AG10803 (cell line): ENCODE measurements at places on chromosomes 1 and 21.

GRCh38 chr1:214717351-214717750 lies 114.4 kb downstream of the CENPF start:
- no peak for DNase-seq

- peak; percentile 21 for DNase-seq
These were observed 17.2 kb downstream of the VCAM1 start for GRCh38 chr1:100736746-100737145.

DNA sequence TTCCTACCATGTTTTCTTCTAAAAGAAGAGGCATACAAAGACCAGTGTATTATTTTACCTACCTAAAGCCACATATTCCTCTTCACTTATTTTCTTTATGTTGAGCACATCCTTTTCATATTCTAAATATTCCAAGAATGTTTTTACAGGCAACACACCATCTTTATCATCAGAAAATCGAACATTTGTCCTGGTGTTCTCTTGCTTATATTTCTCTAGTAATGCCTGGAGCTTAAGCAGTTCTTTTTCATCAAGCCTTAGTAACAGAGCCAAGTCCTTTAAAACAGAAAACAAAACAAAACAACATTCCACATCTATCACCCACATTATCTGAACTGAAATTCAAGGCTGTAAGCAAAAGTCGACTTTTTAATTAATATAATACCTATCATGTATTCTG lies 88.7 kb downstream of the IARS2 start:
- no peak for DNase-seq

- DNase-seq, result no peak
These were observed 439.3 kb downstream of the NEGR1 start for GRCh38 chr1:71843012-71843411.

GRCh38 chr21:30333736-30334135 lies 3.8 kb downstream of the KRTAP27-1 start:
- no peak for DNase-seq

DNA sequence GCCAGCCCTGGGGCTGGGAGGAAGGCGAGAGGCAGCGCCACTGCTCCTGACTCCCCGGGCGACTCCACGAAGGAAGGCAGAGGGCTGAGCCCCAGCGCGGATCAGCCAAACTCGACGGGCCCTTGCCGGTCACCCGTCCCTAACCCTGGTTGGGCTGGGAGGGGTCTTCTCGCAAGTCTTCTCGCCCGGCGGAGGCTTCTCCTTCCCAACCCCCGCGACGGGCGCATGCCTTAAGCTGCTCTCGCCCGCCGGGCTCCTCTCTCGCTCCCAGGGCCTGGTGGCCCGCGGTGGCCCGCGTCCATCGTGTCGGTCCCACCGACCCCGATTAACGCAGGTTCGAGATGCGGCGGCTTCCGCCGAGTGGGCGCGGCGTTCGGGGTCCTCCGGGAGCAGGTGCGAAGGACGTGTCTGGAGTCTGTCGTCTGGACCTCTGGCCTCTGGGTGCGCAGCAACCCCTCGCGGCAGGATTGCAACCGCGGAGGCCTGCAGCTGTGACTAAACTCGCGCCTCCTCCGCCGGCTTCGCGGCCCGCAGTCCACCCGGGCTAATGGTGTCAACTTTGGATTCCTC lies 29.0 kb upstream of the PPM1J start:
- DNase-seq, result peak; percentile 47

- DNase-seq, result no peak
These were observed 18.1 kb upstream of the GALNT2 start for GRCh38 chr1:230048922-230049321.

- peak; percentile 54 for DNase-seq
These were observed 108.8 kb downstream of the ITSN1 start for GRCh38 chr21:33751120-33751519.

DNA sequence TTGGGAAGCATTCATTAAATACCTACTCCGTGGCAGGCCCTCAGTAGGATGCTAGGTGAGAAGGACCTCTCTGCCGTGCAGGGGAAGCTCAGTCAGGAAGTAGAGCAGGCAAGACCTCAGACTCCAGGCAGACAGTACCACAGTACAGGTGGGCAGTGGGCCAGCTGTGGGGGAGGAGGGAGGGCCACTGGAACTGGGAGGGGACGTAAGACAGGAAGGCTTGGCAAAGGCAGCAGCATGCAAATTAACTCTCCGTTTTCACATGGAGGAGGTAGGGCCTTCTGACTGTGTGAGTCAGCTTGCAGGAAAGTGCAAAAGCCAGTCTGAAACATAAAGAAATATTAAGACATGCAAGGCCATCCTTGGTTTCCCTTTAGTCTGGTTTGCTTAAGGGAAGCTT lies 157.7 kb downstream of the TRIM33 start:
- DNase-seq, result peak; percentile 65

- DNase-seq, result peak; percentile 60
These were observed 22.0 kb upstream of the BLACAT1 start for GRCh38 chr1:205477759-205478247.

- DNase-seq, result peak; percentile 54
These were observed 26.2 kb downstream of the ZMYND12 start for GRCh38 chr1:42429603-42430002.

GRCh38 chr21:17270229-17270628 lies 242.6 kb upstream of the CXADR start:
- DNase-seq, result peak; percentile 40

- DNase-seq, result peak; percentile 20
These were observed 1.7 kb upstream of the ZNF691 start for GRCh38 chr1:42844592-42845140.

- DNase-seq, result no peak
These were observed 32.9 kb downstream of the RAB4A start for GRCh38 chr1:229303855-229304254.

GRCh38 chr1:201816309-201816854 lies 12.6 kb upstream of the IPO9 start:
- DNase-seq, result no peak

- peak; percentile 68 for DNase-seq
These were observed 57.8 kb downstream of the SIK1 start for GRCh38 chr21:43369124-43369523.

- peak; percentile 4 for DNase-seq
These were observed 1.2 kb downstream of the MAN1A2 start for GRCh38 chr1:117368116-117369108.

GRCh38 chr21:38396325-38396724 lies 102.0 kb downstream of the ERG start:
- no peak for DNase-seq

DNA sequence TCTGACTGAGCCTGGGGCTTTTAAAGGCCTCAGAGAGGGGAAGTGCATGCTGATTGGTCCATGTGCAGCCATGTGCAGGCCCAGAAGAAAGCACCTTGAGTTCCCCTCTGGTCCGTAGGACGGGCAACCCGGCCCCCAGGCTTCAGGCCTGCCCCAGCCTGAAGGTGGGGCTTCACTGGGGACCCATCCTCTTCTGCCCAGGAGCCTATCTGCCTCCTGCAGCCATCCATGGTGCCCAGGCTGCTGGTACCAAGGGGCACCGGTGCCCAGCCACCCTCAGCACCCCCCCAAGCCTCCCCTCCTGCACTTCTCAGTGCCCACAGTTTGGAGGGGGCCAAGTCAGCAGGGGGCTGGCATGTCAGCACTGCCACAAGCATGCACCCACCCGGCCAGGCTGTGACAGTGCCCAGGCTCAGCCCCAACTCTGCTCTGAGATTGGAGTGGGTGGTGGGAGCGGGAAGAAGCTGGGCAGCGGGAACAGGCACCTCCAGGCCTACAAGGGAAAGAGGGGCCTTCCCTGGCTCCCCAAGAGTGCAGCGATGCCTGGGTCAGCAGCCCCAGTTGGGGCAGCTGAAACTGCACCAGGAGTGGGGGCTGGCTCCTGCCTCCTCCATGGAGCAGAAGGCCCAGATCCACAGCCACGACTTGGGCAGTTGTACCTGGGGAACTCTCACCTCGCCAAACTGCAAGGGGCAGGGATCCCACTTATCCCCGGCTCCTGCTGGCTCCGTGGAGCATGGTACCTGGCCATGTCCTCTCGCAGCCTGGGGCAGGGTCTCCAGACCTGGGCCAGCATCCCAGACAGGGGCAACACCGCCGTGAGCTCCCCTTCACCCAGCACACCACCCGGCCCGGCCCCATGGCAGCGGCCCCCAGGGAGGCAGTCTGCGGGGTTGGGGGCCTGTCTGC lies 11.7 kb downstream of the COL6A2 start:
- DNase-seq, result no peak

DNA sequence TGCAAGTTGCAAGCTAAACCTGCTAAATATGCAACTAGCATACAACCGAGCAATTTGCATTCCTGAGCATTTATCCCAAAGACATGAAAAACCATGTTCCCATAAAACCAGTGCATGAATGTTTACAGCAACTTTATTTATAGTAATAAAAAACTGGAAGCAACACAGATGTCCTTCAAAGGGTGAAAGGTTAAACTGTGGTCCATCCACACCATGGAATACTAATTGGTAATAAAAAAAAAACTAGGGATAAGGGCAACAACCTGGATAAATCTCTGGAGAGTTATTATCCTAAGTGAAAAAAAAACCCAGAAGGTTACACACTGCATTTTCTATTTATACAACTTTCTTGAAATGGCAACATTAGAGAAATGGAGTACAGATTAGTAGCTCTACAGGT lies 474.1 kb downstream of the SMYD3 start:
- no peak for DNase-seq

- DNase-seq, result peak; percentile 85
These were observed 650.0 kb downstream of the SMYD3 start for GRCh38 chr1:245856944-245857531.

DNA sequence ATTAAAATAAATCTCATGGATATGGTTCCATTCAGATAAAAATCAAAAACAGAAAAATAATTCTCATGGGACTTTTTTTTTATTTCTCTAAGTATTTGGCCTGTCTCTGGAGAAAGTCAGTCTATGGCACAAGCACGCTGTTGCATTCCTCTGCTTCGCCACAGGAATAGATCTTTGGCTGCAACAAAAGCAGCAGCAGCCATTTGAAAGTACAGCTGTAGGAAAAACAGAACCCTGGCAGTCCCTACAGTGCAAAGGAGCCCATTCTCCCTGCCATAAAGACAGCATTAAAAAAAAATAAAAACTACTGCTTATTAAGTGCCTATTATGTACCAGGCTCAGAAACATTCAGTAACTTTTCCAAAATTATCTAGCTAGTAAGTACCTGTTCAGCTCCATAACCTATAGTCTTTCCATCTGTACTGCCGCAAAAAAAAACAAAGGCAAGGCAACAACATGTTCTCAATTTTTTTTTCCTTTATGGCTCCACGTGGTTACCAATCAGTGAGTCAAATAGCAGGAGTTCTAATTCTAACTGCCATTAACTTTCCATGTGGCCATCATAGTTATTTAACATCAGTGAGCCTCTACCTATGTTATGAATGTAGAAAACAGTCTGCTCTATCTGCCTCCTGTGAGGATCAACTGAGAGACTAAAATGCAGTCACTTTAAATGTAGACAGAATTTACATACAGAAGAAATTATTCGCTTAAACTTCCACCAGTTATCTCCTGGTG lies 22.7 kb downstream of the SLC35D1 start:
- peak; percentile 83 for DNase-seq

DNA sequence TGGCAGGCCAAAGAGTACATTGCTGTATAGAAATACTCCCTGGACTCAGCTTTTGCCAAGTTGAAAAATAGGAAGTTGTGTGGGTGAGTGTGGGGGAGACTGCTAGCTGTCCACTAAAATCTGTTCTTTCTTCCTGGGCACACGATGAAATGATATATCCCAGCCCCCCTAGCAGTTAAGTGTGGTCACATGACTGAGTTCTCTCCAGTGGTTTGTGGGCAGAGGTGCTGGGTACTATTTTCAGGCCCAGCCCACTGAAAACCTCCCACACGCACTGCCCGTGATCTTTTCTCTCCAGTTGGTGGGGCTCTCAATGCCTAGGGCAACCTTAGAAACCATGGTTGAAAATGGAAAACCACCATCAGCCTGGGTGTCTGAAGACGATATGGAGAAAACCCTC lies 119.7 kb upstream of the LMO4 start:
- DNase-seq, result no peak

GRCh38 chr1:25616987-25617624 lies 515 bp downstream of the MAN1C1 start:
- DNase-seq, result no peak

DNA sequence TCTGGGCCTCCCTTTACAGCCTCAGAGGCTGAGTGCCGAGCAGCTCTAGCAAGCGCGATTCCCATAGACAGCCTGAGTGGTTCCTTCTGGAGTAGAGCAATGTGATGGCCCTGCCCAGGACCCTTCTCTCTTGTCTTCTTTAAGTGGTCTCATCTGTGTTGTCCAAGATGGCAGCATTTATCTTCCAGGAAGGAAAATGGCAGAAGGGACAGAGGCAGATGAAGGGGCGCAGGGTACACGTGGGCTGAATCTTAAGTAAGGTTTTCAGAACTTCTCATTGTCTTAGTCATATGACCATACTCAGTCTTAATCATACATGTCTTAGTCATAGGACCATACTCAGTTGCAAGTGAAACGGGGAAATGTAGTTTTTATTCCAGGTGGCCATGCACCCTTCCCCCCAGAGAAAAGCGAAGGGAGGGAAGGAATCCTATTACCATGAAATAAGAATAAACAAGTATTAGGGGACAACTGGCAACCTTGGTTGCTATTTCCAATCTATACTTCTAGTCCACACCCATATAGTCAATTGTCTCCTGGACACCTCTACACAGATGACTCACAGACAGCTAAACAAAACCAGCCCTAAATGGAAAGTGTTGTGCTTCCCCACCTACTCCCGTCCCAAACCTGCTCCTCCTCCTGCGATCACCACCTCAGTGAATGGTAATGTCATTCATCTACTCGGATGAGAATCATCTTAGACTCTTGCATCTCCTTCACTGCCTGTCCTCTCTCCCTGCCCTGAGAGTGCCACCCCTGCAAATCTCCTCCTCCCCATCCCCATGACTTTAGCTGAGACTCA lies 13.3 kb downstream of the OVAAL start:
- no peak for DNase-seq

DNA sequence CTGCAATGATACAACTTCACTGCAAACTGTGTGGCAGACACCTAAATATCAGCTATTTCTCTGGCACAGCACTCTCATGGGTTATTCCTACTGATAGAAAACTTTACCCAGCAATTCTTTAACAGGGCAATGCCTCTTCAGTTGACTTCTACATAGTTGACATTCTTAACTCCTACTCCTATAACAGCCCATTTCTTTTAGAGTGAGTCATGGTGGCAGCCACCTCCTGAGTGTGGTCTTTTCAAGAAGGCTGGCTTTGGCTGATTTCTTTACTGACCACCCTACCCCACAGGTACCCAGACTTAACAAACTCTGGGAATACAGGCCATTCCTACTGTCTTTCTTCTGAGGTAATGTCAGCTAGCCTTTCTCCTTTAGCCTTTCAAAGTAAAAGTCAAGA lies 805.8 kb upstream of the ADGRL2 start:
- DNase-seq, result no peak

- no peak for DNase-seq
These were observed 86.3 kb downstream of the MPZL1 start for GRCh38 chr1:167808104-167808503.

- no peak for DNase-seq
These were observed 24.3 kb upstream of the KNCN start for GRCh38 chr1:46575778-46576177.

GRCh38 chr1:21659924-21660326 lies 9.2 kb downstream of the RAP1GAP start:
- no peak for DNase-seq

DNA sequence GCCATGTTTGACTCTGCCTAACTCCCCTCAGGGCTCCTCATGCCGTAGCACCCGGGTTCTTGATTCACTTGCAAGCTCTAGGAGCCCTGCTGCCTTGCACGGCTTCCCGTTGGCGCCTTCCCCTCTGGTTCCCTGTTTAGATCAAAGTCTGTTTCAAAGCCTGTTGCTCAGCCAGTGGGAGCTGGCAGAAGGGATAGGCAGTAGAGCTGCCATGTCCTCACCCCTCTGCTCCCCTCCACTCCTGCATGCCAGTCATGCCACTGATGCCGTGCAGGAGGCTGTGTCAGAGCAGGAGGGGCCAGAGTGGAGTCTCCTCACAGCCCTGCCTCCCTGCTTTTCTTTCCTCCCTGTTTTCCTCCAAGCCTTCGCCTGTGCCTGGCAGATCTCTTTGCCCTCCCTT lies 26.5 kb downstream of the HMGCS2 start:
- DNase-seq, result peak; percentile 67
